ENCODE measurements at places on chromosomes 5 and 9.

DNA sequence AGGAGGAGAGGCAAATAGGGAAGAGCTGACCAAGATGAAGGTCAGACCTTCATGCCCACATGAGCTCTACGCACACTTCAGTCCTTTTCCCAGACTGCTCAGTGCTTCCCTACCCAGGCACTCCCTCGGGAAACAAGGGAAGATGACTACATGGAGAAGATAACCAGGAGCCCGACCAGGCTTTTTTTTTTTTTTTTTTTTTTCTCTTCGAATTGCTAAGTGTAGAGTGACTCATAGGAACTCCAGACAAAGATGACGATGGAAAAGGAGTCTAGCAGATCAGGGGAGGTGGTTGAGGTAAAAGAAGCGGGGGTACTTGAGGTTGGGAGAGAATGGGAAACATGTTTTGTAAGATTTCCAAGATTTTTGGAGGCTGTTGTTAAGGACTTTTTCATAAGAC lies 526.1 kb downstream of the BNC2 start:
- DNase-seq: no peak

DNA sequence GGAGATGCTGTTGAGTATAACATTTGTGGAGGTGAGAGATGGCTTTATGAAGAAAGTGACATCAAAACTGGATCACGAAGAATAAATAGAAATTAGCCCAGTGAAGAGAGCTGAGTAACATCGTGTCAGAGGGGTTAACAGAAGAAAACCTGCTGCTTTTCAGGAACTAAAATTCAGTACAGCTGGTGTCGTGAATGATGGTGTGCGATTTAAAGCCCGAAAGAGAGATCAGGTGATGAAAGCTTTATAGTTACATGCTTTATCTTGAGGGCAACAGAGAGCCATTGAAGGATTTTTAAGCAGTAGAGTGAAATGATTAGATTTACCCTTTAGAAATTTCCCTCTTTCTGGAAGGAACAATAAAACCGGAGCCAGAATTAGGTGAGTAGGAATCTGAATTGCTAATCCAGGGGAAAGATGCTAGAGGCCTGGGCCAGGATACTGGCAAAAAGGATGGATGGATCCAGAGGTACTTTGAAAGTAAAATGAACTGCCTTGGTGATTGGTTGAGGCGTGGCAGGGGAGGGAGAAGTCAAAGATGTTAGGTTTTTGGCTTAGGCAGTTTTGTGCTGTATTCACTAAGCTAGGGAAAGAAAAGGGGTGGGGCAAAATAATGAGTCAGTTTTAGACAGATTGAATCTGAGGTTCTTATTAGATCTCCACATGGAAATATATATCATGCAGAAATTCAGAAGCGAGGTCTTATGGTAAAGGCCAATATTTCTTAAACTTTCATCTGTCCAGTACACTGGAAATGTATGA lies 3.4 kb downstream of the LRRC70 start:
- DNase-seq: no peak

DNA sequence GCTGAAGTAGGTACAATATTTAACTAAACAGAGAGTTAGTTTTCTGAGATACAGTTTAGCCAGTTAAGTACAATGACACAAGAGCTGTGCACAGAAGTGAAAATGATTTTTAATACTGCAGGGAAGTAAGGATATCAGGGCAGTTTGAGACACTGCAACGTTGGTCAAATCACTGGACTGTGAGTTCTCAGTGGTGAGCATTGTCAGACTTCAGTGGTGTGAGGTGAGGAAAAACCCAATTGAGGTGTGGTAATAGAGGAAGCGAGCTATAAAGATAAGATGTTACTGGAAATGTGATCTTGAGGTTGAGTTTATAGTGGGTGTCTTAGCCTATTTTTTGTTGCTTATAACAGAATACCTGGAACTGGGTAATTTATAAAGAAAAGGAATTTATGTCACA lies 12.8 kb upstream of the FBXL7 start:
- DNase-seq: no peak

DNA sequence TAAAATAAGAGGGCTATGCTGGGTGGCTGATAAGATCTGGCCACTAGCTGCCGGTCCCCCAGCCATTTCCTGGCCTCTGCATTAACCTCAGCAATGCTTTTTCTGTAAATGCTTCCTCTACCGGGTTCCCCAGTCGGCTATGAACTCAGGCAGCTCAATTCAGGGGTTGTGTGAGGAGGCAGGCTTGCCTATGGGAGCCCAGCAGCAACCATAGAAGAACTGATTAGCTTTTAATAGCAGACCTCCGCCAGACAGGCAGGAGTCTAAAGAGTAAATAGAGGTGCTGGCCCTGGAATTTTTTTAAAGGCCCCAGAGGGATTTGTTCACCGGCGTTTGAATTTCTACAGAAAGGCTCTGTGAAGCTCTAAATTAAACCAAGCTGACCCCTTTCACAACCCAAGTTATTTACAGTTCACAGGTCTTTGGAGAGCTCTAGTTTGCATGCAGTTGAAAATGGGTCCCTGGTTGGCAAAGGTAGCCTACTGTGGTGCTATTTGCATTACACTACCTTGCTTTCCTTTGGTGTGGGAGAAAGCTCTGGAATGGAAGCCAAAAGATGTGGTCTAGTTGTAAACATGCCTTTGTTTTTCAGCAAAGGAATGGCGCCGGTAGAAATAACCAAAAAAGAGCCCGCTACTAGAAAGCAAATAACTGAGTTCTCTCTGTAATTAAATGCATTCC lies 289.7 kb upstream of the SEMA6A start:
- no peak for DNase-seq

DNA sequence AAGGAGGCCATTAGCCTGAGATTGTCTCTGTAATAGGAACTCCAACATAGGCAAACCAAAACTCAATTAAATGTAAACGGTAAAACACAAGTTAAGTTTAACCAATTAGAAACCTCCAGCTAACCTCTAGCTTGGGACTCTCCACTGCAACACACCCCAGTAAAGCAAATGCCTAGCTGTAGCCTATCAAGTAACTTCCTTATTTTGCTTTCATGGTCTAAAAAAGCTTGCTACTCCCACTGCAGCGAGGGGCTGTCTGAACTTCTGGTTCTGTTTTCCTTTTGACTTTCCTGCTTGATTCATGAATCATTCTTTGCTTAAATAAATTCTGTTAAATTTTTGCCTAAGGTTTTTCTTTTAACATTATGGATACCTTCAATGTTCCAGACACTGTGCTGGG lies 24.4 kb upstream of the C5orf46 start:
- no peak for DNase-seq

GRCh38 chr9:2494562-2494961 lies 127.0 kb upstream of the VLDLR start:
- DNase-seq: no peak

DNA sequence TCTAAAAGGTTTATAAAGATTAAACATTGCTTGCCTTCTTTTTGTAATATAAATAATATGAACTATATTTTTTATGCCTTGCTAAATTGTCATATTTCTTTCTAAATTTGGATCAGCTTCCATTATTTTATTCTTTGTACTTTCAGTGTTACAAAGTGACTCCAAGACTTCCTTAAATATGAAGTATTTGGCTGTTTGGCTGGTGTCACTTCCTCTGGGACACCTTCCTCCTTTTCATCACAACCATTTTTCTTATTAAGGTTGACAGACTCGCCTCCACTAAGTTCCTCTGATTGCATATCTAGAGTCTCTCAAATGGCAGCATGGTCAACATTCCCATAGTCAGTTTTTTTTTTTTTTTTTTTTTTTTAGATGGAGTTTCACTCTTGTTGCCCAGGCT lies 73.8 kb upstream of the SLC1A1 start:
- no peak for DNase-seq

- DNase-seq: no peak
Measured at GRCh38 chr5:164688437-164688836, 1183.0 kb downstream of the MAT2B start.

GRCh38 chr5:55324815-55325418 lies 17.1 kb downstream of the MTREX start:
- DNase-seq: no peak

DNA sequence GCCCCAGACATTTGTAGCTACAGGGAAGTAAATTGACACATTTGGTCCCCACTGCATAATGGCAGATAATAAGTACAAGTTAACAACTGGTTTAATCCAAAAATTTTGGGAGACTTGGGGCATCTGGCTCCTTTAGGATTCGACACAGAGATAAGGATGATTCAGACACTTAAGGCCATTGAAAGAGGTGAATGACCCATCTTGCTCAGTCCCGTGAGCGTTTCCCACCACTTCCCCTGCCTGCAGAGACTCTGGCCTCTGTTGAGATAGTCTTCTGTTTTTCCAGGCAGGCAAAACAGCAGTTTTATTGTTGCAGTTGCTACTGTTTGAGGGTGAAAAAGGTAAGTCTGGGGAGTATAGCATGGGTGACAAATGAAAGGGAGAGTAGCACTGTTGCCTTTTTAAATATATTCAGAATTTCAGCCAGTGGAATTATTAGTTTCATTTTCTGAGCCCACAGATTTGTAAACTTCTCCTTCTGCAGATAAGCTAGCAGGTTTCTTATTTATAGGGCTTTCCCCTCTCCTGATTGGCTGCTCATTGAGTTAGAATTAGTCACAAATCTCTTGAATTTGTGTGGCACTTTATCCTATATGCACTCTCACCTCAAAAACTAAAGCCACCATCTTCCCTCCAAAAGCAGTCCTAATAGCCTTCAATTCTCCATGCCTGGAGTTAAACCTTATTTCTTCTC lies 19.3 kb downstream of the ACO1 start:
- DNase-seq: no peak

GRCh38 chr5:41790038-41790776 lies 80.0 kb downstream of the OXCT1 start:
- no peak for DNase-seq

DNA sequence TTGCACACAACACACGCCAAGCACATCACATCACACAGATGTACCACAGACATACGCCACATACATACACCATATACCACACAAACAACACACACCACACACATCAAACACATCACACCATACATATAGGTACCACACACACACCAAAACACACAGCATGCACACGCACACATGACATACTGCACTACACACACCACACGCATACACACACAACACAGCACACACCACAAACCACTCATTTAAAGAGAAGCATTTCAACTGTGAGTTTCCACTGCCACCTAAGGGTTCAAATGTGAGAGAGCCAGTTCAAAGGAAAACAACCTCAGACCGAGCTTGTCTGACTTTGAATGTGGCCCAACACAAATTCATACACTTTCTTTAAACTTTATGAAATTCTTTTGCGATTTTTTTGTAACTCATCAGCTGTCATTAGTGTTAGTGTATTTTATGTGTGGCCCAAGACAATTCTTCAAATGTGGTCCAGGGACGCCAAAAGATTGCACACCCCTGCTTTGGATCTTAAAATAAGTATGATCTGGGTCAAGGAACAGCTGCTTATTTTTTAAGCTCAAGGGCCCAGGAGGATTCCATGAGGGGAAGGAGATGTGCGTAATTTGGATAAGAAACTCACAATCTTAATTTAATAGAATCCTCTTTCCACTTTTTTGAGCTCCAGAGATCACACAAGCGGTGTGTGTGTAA lies 494.6 kb downstream of the GADD45G start:
- no peak for DNase-seq

DNA sequence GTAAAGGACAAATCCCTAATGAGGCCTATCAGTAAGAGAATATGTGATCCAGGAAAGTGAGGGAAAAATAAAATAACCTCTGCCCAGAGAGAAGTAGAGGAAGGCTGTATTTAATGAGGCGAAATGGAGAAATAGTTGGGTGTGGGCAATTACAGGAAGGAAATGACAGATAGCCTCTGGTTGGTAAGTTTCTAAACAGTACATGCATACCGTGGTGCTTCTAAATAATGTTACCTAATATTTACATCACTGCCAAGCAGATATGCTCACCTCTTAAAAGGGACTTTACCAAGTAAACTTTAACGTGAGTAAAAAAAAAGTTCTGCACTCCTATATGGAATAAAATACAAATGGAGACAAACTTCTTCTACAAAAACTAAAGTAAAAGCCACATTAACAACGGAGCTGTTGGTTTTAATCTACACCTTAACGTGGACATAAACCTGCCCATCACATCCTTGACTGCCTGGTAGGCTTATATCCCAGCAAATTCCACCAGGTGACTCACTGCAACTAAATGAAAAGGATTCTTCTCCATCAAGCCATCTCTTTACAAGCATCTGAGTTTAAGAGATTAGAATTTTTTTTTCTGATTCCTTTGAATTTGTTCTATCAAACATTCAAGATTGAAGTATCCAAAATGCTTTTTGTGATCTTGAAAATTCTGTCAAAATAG lies 12.4 kb downstream of the NFIL3 start:
- DNase-seq: no peak

DNA sequence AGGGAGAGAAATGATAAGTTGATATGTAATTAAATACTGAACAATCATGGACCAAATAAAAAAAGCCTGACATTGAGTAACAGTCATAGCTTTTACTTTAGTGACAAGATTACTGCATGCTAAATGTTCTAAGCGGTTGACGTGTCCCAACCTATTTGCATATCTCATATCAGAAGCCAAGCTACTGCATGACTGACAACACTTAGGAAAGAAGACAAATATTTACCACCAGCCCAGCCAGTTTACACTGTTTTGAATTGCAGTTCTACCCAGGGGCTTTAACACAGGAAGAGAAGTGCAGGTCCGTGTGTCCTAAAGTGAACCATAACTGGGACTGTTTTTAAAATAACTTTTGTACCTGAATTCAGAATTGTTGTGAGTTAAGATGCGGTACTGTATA lies 219.9 kb downstream of the PRDM9 start:
- no peak for DNase-seq

- DNase-seq: no peak
Measured at GRCh38 chr9:126756876-126757415, 47.9 kb upstream of the ZBTB43 start.

DNA sequence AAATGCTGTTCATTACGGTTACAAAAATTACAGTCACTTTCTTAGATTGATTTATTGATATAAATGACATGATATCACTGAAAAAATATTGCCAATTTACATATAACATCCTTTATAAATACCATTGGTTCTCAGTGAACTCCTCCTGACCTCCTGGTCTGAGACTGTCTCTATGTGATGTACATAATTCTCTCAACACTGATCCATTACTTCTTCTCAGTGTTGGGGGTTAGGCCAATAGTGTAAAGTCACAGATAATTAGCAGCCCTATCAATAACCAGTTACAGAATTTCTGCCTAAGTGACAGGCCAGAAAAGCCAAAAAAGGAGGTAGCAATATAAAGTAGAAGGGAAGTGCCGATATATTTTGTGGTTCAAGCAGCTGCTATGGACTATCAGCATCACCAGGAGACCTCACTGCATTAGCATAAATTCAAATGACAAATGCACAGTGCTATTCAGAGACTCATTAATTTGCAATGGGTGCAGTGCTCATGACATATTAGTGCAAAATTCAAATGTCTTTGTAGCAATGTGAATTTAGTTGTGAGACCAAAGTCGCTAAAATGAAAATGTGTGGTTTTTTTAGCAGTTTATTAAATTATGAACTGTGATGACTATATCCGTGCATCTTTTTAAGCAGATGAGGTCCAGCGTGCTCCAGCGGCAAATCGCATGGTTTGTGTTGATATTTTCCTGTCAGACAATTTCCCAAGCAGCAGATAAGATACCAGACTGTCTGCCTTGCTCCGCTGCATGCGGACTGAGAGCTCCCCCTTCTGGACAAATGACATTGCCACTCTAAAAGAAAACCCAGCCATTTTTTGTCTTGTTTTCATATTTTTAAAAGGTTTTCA lies 144.6 kb downstream of the CETN3 start:
- DNase-seq: no peak

Measured in stimulated activated CD4-positive, alpha-beta T cell treated with anti-CD3 and anti-CD28 coated beads, TNF-alpha, amount 100 ng/mL, for 4 hours (primary cell).